LHCN-M2 (cell line): ENCODE measurements at places on chromosomes 13 and 19. TPM values are rescaled to one million over a fixed set of nuclear protein-coding genes. Genes with fewer than 3 reads are reported as not detected.

The CFD gene
- total RNA-seq: 0.38 TPM in 1 of 2 replicates, not detected in the other

The NXNL1 gene
- total RNA-seq: not detected in 2 replicates

The PTPRH gene
- total RNA-seq: 0.19 and 0.29 TPM in 2 replicates

The B3GLCT gene
- total RNA-seq: 9.1 and 10.5 TPM in 2 replicates

The MED25 gene
- total RNA-seq: 19.0 and 23.1 TPM in 2 replicates

The ZNF823 gene
- 7.1 and 10.2 TPM in 2 replicates for total RNA-seq

The LIM2 gene
- not detected in 2 replicates for total RNA-seq

The IZUMO1 gene
- total RNA-seq: not detected in 2 replicates

The LCP1 gene
- not detected in 2 replicates for total RNA-seq
